ENCODE measurements at places on chromosomes 2 and 18. TPM values are rescaled to one million over a fixed set of nuclear protein-coding genes. Genes with fewer than 3 reads are reported as not detected.

GRCh38 chr2:126496493-126496892 lies 159.5 kb upstream of the GYPC start:
- DNase-seq: no peak
- no peaks in the 10 kb centered on the region for H3K36me3 ChIP-seq
- H3K4me3 ChIP-seq: no peak overlapping the region
- no peaks in the 10 kb centered on the region for H3K4me1 ChIP-seq
- no peak overlapping the region for H3K27ac ChIP-seq
- peaks cover 12% of the 10 kb centered on the region for H3K27me3 ChIP-seq

- H3K36me3 ChIP-seq: no peaks in the 10 kb centered on the region
- no peak overlapping the region for H3K27ac ChIP-seq
- H3K4me3 ChIP-seq: no peak overlapping the region
- H3K27me3 ChIP-seq: no peaks in the 10 kb centered on the region
- H3K4me1 ChIP-seq: no peaks in the 10 kb centered on the region
These were observed 471.1 kb downstream of the CCDC85A start for GRCh38 chr2:56654936-56655335.

- no peak overlapping the region for H3K27ac ChIP-seq
- H3K4me3 ChIP-seq: no peak overlapping the region
- no peaks in the 10 kb centered on the region for H3K27me3 ChIP-seq
- DNase-seq: no peak
- H3K36me3 ChIP-seq: no peaks in the 10 kb centered on the region
- H3K4me1 ChIP-seq: no peaks in the 10 kb centered on the region
These were observed 84.5 kb downstream of the INHBB start for GRCh38 chr2:120430501-120430830.

- peaks cover 11% of the 10 kb centered on the region for H3K36me3 ChIP-seq
- no peak for DNase-seq
- H3K4me3 ChIP-seq: no peak overlapping the region
- H3K27me3 ChIP-seq: no peaks in the 10 kb centered on the region
- no peak overlapping the region for H3K27ac ChIP-seq
These were observed 47.4 kb downstream of the DNAJC10 start for GRCh38 chr2:182763311-182763912.

The WNT10A gene
- 4.1 TPM for total RNA-seq

Data from T-cell (primary cell).